ENCODE measurements at places on chromosomes 6 and 20. TPM values are rescaled to one million over a fixed set of nuclear protein-coding genes. Genes with fewer than 3 reads are reported as not detected.

DNA sequence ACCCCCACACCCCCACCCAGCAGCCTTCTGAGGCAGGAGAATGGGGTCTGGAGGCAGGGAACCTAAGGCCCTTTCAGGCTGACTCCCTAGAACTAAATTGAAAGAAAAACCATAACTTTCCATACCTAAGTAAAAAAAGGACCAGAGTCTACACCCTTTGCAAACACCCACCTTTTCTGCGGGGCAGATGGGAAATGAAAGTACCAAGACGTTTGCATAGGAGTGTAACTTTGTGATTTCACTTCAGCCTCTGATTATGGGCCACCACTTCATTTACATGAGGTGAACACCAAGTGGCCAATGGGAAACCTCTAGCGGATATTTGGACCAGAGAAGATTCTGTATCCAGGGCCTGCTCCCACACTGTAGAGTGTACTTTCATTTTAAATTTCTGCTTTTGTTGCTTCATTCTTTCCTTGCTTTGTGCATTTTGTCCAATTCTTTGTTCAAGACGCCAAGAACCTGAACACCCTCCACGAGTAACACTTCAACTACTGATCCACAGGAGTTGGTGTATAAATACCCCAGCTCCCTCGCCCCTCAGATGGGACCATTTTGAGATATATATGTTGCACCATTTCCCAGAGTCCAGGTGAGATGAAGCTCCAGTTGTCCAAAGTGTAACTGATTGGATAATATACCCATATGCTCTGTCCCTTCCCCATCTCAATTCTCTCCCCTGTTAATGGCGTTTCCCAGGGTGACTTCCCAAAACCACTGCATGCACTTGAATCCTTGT lies 18.9 kb upstream of the SRSF6 start:
- ATAC-seq, result no peak

- no peak for ATAC-seq
Observed at GRCh38 chr6:5563086-5563485, 301.8 kb downstream of the FARS2 start.

GRCh38 chr6:162387718-162388382 lies 339.7 kb downstream of the PRKN start:
- no peak for ATAC-seq

GRCh38 chr6:87224971-87225370 lies 69.6 kb downstream of the ZNF292 start:
- ATAC-seq, result no peak

The SLC52A3 gene
- 6.7 TPM for total RNA-seq

The PGC gene
- not detected for total RNA-seq

DNA sequence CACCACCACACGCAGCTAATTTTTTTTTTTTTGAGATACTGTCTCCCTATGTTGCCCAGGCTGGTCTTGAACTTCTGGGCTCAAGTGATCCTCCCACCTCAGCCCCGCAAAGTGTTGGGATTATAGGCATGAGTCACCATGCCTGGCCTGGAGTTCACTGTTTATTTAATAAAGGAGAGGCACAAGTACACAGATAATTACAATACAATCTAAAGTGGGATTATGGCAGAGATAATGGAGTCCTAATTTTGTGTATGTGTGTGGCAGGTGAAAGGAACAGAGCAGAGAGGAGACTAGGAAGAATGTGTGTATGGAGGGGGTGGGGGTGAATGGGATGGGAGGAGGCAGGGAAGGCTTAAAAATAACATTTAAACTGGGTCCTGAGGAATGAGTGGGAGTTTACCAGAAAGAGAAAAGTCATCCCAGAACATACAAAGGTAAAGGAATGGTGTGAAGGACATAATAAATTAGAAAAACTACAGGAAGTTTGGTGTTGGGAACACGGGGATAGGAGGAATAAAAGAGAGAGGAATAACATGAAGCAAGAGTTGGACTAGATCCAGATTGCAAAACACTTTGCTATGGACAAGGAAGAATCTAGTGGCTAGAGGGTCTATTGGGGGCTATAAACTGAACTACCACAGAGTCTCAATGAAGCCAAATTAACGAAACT lies 4.4 kb downstream of the NCOA5 start:
- ATAC-seq, result no peak

- no peak for ATAC-seq
Observed at GRCh38 chr6:30679765-30680535, 6.5 kb downstream of the PPP1R18 start.

DNA sequence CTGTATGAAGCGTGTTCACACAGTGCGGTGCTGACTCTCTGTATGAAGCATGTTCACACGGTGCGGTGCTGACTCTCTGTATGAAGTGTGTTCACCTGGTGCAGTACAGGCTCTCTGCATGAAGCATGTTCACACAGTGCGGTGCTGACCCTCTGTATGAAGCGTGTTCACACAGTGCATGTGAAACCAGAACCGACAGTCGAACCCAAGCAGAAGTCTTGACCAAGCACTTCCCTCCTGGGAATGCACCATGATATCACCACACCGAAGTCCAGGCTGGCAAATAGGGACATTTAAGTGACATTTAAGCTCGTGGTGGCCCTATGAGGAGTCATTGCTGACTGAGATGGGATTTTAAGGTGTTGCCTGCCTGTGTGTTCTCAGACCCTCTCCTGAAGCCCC lies 11.3 kb upstream of the SERPINB1 start:
- ATAC-seq, result no peak

GRCh38 chr20:11094711-11095110 lies 420.9 kb upstream of the JAG1 start:
- ATAC-seq, result no peak

Measured in esophagus mucosa (tissue), 1 donor.